Hair follicle dermal papilla cell (primary cell): ENCODE measurements at places on chromosomes 2 and 18. TPM values are rescaled to one million over a fixed set of nuclear protein-coding genes. Genes with fewer than 3 reads are reported as not detected.

The SERPINB7 gene
- total RNA-seq, result 19.6 and 24.3 TPM in 2 replicates

The SERPINB12 gene
- 0.32 TPM in 1 of 2 replicates, not detected in the other for total RNA-seq

The CFC1 gene
- total RNA-seq, result not detected in 2 replicates

The MGAT4A gene
- total RNA-seq, result 0.16 and 0.24 TPM in 2 replicates

The RAB12 gene
- total RNA-seq, result 48.2 and 55.7 TPM in 2 replicates

The NR4A2 gene
- total RNA-seq, result 0.49 TPM in 2 replicates

The EML6 gene
- 0.65 and 3.2 TPM in 2 replicates for total RNA-seq

The R3HDM1 gene
- 10.4 and 11.5 TPM in 2 replicates for total RNA-seq

The SCN2A gene
- total RNA-seq, result 0.36 and 0.97 TPM in 2 replicates

The BARD1 gene
- total RNA-seq, result 30.1 and 53.9 TPM in 2 replicates

The ID2 gene
- 62.7 and 66.0 TPM in 2 replicates for total RNA-seq

The SEMA4F gene
- total RNA-seq, result 9.7 and 10.1 TPM in 2 replicates

The CNTNAP5 gene
- 0.12 and 0.16 TPM in 2 replicates for total RNA-seq

The FABP1 gene
- not detected in 2 replicates for total RNA-seq

The FOXD4L1 gene
- total RNA-seq, result 0.12 and 0.32 TPM in 2 replicates

The ALPI gene
- not detected in 2 replicates for total RNA-seq

The LCT gene
- under 0.01 TPM in 1 of 2 replicates, not detected in the other for total RNA-seq

The PTGR3 gene
- 11.7 and 13.1 TPM in 2 replicates for total RNA-seq

The TMEM214 gene
- total RNA-seq, result 65.7 and 77.4 TPM in 2 replicates

The EIF4E2 gene
- 79.3 and 88.6 TPM in 2 replicates for total RNA-seq

The ICA1L gene
- total RNA-seq, result 3.2 and 6.5 TPM in 2 replicates

The XIRP2 gene
- total RNA-seq, result under 0.01 TPM in 1 of 2 replicates, not detected in the other

The PROC gene
- total RNA-seq, result not detected in 2 replicates

The CAPN14 gene
- 0.12 and 0.32 TPM in 2 replicates for total RNA-seq

The C2orf78 gene
- total RNA-seq, result not detected in 2 replicates

The CSRNP3 gene
- 1.2 and 1.6 TPM in 2 replicates for total RNA-seq

The VIT gene
- 28.7 and 34.2 TPM in 2 replicates for total RNA-seq

The DAW1 gene
- total RNA-seq, result not detected in 2 replicates

The TDRD15 gene
- total RNA-seq, result not detected in 2 replicates

The NEU4 gene
- total RNA-seq, result not detected in 2 replicates

The AGXT gene
- not detected in 2 replicates for total RNA-seq

The SF3B1 gene
- total RNA-seq, result 248 and 327 TPM in 2 replicates

The NAGK gene
- total RNA-seq, result 50.3 and 63.4 TPM in 2 replicates

The LRRTM1 gene
- not detected in 2 replicates for total RNA-seq

The ADD2 gene
- 0.32 TPM in 1 of 2 replicates, not detected in the other for total RNA-seq
